ENCODE measurements at places on chromosomes 16 and 17. TPM values are rescaled to one million over a fixed set of nuclear protein-coding genes. Genes with fewer than 3 reads are reported as not detected.

The SLC35G6 gene
- total RNA-seq, result not detected

The CAMTA2 gene
- 6.8 TPM for total RNA-seq

The CCL17 gene
- total RNA-seq, result not detected

The PLA2G10 gene
- total RNA-seq, result not detected

The CMTM3 gene
- total RNA-seq, result 7.8 TPM

The C1QTNF8 gene
- total RNA-seq, result not detected

The TBC1D3H gene
- total RNA-seq, result not detected

The SEPTIN12 gene
- total RNA-seq, result not detected

The MBTD1 gene
- total RNA-seq, result 7.3 TPM

The CHST6 gene
- total RNA-seq, result 1.7 TPM

The ACOX1 gene
- 49.1 TPM for total RNA-seq

The SLC38A8 gene
- not detected for total RNA-seq

The GAS2L2 gene
- total RNA-seq, result under 0.01 TPM

The SECTM1 gene
- 15.6 TPM for total RNA-seq

The LPO gene
- not detected for total RNA-seq

The ASPA gene
- 7.6 TPM for total RNA-seq

The PRR35 gene
- not detected for total RNA-seq

The MRTFB gene
- total RNA-seq, result 3.3 TPM

The CCR7 gene
- 0.09 TPM for total RNA-seq

The TMEM220 gene
- total RNA-seq, result 2.4 TPM

The CPHXL2 gene
- total RNA-seq, result not detected

The EFCAB13 gene
- total RNA-seq, result 3.5 TPM

The BRIP1 gene
- 1.7 TPM for total RNA-seq

The CEMP1 gene
- not detected for total RNA-seq

The MT1A gene
- 0.28 TPM for total RNA-seq

The STX4 gene
- 30.3 TPM for total RNA-seq

The KRTAP4-5 gene
- not detected for total RNA-seq

The RUNDC3A gene
- 0.43 TPM for total RNA-seq

The SPPL2C gene
- not detected for total RNA-seq
